Renal cortex interstitium (tissue), 15 donors: ENCODE measurements at places on chromosomes 12 and 14.

- no peak for DNase-seq
These were observed 403.7 kb downstream of the SLC6A15 start for GRCh38 chr12:84508851-84509260.

- DNase-seq, result no peak
These were observed 148.8 kb upstream of the EGLN3 start for GRCh38 chr14:34099635-34100034.

DNA sequence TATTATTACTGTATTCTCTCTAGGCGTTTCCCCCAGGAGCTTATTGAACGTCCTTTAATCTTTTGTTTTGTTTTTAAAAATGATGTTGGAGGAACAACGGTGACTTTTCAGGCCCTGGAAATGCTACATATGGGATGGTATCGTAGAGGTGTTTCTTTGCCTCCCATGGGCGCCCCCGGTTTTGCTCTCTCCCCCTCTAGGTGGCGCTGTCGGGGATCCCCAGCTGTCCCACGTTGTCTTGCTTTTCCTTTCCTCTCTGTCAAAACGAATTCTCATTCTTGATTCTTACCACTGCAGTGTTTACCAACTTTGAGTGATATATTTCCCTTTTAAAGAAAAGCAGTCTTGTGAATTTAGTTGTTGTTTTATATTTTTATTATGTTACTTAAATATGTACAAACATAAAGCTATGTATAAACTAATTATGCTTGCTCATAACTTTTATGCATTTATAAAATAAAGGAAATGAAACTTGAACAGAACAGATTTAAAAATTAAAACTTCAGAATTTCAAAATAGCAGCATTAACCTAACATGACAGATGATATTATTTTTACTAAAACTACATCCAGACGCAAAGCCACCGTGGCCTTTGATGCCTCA is 171.9 kb downstream of the RGS6 start:
- DNase-seq, result no peak

- DNase-seq, result no peak
These were observed 3.2 kb downstream of the CATSPERB start for GRCh38 chr14:91728616-91729183.

DNA sequence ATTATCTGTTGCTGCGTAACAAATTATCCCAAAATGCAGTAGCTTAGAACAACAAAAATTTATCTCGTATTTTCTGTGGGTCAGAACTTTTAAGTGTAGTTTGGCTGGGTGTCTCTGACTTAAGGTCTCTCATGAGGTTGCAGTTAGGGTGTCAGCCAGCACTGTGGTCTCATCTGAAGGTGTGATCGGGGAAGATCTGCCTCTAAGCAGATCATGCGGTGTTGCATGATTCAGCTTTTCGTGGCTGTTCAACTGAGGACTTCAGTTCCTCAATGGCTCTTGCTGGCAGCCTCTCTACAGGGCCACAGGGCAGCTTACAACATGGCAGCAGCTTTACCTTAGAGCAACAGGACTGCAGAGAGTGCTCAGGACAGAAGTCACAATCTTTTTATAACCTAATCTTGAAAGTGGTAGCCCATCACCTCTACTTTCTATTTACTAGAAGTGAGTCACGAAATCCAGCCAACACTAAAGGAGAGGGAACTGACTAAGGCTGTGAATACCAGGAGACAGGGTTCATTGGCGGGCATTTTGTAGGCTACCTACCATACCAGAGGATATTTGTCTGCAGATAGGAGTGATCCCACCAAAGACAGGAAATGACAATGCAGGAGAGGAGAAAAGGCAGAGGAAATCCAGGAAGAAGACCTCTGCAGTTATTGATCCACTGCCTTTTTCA is 1.8 kb upstream of the TMPRSS12 start:
- no peak for DNase-seq

- no peak for DNase-seq
These were observed 31.7 kb upstream of the DYNC1H1 start for GRCh38 chr14:101932673-101933072.
